ENCODE measurements at places on chromosomes 3 and 15. TPM values are rescaled to one million over a fixed set of nuclear protein-coding genes. Genes with fewer than 3 reads are reported as not detected.

GRCh38 chr3:194738254-194739093 lies 52.8 kb downstream of the FAM43A start:
- DNase-seq: peak; percentile 67

DNA sequence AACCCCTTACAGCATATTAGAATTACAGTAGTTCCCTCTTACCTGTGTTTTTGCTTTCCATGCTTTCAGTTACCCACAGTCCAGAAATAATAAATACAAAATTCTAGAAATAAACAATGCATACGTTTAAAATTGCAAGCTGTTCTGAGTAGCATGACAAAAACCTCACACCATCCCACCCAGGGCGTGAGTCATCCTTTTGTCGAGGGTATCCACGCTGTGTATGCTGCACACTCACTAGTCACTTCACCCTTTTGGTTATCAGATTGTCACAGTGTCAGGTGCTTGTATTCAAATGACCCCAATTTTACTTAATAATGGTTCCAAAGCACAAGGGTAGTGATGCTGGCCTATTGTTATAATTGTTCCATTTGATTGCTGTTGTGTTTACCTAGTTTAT lies 72.5 kb upstream of the P3H2 start:
- DNase-seq: no peak

- DNase-seq: no peak
These were observed 58.2 kb downstream of the KLHL6 start for GRCh38 chr3:183497313-183497712.

DNA sequence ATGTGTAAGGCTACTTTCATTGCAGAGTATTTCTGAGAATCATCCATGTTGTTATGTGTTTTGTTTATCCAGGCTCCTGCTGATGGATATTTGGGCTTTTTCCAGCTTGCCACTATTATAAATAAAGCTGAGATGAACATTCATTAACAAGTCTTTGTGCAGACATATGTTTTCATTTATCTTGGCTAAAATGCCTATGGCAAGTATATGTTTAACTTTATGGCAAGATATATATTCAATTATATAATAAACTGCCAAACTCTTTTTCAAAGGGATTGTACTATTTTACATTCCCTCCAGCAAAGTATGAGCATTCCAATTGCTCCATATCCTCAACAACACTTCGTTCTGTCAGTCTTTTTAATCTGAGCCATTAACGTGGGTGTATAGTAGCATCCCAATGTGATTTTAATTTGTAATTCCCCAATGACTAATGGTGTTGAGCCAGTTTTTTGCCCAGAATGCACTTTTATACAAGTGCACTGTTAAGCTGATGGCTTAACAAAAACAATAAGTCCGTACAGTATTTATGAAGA lies 452.4 kb downstream of the SHQ1 start:
- DNase-seq: no peak

DNA sequence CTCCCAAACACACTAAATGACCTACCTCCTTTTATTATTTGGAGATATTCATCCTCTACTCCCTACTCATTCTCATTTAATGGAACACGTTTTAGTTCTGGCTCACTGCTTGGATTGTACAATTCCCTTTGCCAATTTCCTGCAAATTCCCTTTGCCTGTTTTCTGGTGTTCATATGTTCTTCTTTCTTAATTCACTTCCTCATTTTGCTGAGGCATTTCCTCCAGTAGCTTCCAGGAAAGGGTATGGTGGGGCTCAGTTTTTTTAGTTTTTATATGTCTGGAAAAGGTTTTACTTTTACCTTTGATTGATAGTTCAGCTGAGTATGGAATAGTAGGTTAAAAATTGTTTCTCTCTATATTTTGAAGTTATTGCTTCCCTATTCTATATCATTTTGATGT lies 143.6 kb upstream of the GOLIM4 start:
- DNase-seq: no peak

- no peak for DNase-seq
These were observed 99.6 kb downstream of the SHQ1 start for GRCh38 chr3:72748659-72749058.

DNA sequence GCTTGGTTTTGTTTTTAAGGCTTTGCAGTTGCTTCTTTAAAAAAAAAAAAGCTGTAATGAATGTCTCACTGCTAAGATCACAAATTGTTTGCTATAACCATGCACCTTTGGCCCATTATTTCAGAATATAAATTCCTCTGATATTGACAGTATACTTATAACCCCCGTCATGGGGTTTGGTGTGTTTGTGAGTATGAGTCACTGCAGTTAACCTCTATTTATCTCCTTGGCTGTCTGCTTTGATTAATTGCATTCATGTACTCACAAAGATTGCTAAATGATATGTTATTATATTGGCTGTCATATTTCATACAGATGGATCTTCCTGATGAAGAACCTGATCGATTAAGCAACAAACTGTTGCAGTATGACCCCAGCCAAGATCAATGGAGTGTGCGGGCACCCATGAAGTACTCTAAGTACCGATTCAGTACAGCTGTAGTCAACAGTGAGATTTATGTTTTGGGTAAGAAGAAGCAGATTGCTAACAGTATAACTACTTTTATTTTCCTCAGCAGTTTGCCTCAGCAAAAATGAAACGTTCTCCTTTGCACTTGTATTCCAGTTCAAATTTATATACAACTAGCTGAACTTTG lies 14.9 kb downstream of the KBTBD12 start:
- no peak for DNase-seq

The GOLGA6B gene
- total RNA-seq: not detected

The GPR27 gene
- total RNA-seq: not detected

GRCh38 chr3:39193391-39193790 lies 996 bp upstream of the XIRP1 start:
- no peak for DNase-seq

DNA sequence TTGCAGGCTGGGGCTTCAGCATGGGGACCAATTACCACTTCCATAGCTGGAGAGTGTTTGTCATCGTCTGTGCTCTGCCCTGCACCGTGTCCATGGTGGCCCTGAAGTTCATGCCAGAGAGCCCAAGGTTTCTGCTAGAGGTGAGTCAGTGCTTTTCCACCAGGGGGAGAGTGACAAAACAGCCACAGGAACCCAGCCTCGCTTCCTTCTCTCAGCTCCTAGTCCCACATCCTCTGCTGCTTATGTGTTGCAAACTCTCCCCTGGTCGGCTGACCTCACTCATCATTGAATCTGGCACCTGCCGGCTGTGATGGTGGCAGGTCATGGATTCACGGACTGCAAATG lies 158.3 kb downstream of the SV2B start:
- DNase-seq: no peak

- DNase-seq: no peak
These were observed 246.8 kb upstream of the TOPAZ1 start for GRCh38 chr3:43994657-43995546.

- DNase-seq: peak; percentile 27
These were observed 96.1 kb downstream of the TFDP2 start for GRCh38 chr3:142053244-142053643.

Measured in pulmonary artery endothelial cell (primary cell).